Mammary epithelial cell (primary cell): ENCODE measurements at places on chromosomes 13 and 19. TPM values are rescaled to one million over a fixed set of nuclear protein-coding genes. Genes with fewer than 3 reads are reported as not detected.

The MYO16 gene
- total RNA-seq, result 0.13 and 0.14 TPM in 2 replicates

The ZNF441 gene
- total RNA-seq, result 3.1 and 5.1 TPM in 2 replicates

The ZNF208 gene
- total RNA-seq, result not detected in 2 replicates

The ZNF530 gene
- total RNA-seq, result 4.3 TPM

The MADCAM1 gene
- total RNA-seq, result 0.43 TPM in 1 of 2 replicates, not detected in the other

The KASH5 gene
- total RNA-seq, result not detected in 2 replicates

The SERPINE3 gene
- not detected in 2 replicates for total RNA-seq

The PRTN3 gene
- not detected in 2 replicates for total RNA-seq

The C19orf85 gene
- total RNA-seq, result not detected

The PPP6R1 gene
- total RNA-seq, result 28.3 TPM

The ZNF223 gene
- 6.3 TPM for total RNA-seq

The PDE4C gene
- 0.11 TPM in 1 of 2 replicates, not detected in the other for total RNA-seq

The PRSS57 gene
- total RNA-seq, result not detected in 2 replicates

The CATSPERD gene
- total RNA-seq, result not detected in 2 replicates

The CGB2 gene
- not detected for total RNA-seq

The MZF1 gene
- total RNA-seq, result 21.5 and 26.5 TPM in 2 replicates

The CYP4F11 gene
- 24.3 and 25.6 TPM in 2 replicates for total RNA-seq
